Activated CD4-positive, alpha-beta T cell treated with anti-CD3 and anti-CD28 coated beads, Interleukin-2, amount 10 ng/mL, durations not matched to agents 7 days and 5 days (primary cell): ENCODE measurements at places on chromosomes 11 and 22. TPM values are rescaled to one million over a fixed set of nuclear protein-coding genes. Genes with fewer than 3 reads are reported as not detected.

Gene ASCL2
- 0.40 TPM for total RNA-seq

Gene C11orf97
- total RNA-seq, result not detected

Gene CACNA1I
- total RNA-seq, result 8.4 TPM

Gene ANO3
- total RNA-seq, result not detected

Gene VSIG10L2
- total RNA-seq, result not detected

Gene OR8D1
- total RNA-seq, result not detected

Gene RIC3
- total RNA-seq, result 20.1 TPM

Gene RIMBP3C
- not detected for total RNA-seq

Gene PLXNB2
- total RNA-seq, result 11.1 TPM

Gene DTX4
- total RNA-seq, result 0.62 TPM

Gene SCGB2A2
- total RNA-seq, result not detected

DNA sequence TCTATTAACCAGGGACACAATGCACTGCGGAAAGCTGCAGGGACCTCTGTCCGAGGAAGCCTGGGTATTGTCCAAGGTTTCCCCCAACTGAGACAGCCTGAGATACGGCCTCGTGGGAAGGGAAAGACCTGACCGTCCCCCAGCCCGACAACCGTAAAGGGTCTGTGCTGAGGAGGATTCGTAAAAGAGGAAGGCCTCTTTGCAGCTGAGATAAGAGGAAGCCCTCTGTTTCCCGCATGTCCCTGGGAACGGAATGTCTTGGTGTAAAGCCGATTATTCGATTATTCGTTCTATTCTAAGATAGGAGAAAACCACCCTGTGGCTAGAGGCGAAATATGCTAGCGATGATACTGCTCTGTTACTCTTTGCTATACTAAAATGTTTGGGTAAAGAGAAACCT, 5.2 kb downstream of the BET1L start:
- DNase-seq, result no peak

- no peak for DNase-seq
These were observed 10.0 kb upstream of the PPM1F start for GRCh38 chr22:21962655-21962949.

- DNase-seq, result no peak
These were observed 31.4 kb downstream of the LIMK2 start for GRCh38 chr22:31243339-31244045.

DNA sequence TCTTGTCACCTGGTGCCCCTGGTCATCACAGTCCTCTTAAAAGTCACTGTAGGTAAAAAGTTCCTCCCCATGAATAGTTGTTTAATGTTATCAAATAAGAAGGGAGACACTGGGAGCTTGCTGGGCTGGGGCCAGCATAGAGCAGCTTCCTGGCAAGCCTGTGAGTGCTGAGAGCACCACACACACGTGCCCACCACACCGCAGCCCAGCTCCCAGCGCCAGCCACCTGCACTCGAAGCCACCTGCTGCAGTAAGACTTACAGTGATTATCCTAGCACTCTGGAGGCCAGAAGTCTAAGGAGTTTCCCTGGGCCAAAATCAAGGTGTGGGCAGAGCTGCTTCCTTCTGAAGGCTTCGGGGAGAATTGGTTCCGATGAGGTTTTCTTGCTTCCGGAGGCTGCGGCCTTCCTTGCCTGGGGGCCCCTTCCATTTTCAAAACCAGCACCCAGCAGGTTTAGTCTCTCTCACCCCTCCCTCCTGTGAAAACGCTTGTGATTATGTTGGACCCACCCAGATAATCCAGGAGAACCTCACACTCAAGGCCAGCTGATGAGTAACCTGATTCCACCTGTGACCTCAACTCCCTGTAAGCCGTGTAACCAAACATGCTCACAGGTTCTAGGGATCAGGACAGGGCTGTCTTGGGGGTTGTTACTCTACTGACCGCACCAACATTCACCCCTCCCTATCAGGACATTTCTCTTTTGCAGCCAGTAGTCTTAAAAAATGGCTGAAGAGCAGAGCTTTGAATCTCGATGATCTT, 687.2 kb downstream of the TBC1D22A start:
- no peak for DNase-seq

- DNase-seq, result no peak
These were observed 564.6 kb downstream of the BRD1 start for GRCh38 chr22:49263101-49263500.

GRCh38 chr22:27380855-27381254, 420.7 kb downstream of the MN1 start:
- DNase-seq, result no peak

DNA sequence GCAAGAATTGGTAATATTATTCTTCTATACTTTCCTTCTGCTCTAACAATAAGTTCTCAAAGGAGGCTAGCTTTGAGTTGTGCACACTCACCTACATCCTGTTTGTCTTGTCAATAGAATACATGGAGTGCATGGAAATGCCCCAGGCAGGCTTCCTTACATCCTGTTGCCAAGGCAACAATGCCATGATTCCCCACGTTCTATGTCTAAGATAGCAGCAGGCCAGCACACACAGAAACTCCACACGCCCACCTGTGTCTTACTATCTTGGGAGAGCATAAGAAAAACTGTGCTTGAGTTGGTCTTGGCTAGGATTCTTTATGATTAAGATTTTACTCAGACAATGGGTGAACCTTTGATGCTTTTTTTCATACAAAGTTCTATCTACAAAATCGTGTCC, 379.2 kb downstream of the AASDHPPT start:
- DNase-seq, result no peak

GRCh38 chr22:43399980-43400358, 11.8 kb upstream of the MPPED1 start:
- DNase-seq, result no peak

- DNase-seq, result peak; percentile 69
These were observed 20.9 kb downstream of the SERGEF start for GRCh38 chr11:17991783-17992433.

- DNase-seq, result no peak
These were observed 98.0 kb downstream of the SHANK2 start for GRCh38 chr11:71154261-71154805.

GRCh38 chr22:39600491-39601179, 30.1 kb downstream of the CACNA1I start:
- DNase-seq, result no peak

- peak; percentile 84 for DNase-seq
These were observed 17.0 kb upstream of the IL2RB start for GRCh38 chr22:37166675-37167066.

DNA sequence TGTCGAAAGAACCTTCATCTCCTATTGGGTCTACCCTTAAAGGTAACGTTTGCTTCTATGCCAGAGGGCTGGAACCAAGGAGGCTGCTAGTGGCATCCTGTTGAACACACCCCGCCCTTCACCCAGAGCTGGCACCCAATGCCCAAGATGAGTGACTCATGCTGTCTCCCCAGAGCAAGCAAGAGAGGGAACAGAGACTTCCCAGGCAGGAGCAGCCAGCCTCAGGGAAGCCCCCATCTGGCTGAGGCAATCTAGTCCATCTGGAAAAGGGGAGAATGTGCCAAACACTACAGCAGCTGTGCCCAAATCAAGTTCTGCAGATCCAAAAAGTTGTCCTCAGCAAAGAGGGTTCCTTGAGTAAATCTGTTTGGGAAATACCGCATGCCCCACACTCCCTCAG, 91.9 kb upstream of the TP53I11 start:
- DNase-seq, result no peak

DNA sequence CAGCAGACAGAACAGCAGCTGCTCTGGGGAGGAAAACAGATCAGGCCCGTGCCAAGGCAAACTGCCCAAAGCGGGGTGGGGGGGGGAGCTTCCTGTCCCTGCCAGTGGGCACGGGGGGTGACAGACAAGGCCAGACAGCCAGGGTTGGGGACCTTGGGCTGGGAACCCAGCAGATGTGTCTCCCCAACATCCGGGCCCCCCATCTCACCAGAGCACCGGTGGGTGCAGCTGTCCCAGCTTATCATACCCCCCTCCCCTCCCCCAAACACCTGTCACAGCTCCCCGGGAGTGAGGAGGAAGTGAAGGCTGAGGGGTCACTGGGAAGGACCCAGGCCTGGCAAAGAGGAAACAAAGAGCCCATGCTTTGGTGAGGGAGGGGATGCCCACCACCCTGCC, 1.3 kb downstream of the PPP1R14B start:
- DNase-seq, result peak; percentile 33

DNA sequence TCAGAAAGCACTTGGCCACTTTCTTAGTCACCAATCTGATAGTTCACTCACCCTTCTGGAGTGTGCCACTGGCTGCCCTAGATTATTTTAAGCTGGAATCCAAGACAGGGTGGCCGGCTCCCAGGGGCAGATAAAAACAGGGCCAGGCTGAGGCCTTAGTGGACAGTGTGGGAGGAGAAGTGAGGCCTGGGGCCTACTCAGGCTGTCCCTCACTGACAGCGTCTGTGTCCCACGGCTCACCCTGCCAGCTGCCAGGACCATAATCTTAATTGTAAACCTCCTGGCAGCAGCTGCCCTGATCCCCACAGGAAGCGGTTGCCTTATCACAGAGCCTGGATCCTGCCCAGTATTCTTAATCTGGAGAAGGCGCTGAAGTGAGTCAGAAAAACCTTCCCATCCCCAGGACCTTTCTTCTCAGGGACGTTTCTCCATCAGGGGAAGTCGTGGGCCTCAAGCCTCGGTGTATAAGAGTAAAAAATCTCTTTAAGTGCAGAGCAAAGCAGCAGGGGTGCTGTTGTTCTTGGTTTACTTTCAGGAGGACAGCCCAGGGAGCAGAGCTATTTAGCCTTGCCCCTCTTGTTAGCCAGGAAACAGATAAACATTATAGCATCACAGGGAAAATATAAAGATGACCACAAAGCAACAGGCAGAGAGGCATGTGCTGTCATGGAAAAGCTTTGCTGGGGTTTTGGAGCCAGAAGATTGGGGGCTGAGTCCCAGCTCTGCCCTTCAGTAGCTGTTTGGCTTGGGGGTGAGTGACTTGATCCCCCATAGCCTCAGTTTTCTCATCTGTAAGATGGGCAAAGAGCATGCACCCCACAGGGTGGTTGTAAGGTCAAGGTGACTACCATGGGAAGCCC, 39.6 kb downstream of the TSPAN18 start:
- no peak for DNase-seq

GRCh38 chr22:37259540-37260029, 15.5 kb upstream of the RAC2 start:
- DNase-seq, result no peak

DNA sequence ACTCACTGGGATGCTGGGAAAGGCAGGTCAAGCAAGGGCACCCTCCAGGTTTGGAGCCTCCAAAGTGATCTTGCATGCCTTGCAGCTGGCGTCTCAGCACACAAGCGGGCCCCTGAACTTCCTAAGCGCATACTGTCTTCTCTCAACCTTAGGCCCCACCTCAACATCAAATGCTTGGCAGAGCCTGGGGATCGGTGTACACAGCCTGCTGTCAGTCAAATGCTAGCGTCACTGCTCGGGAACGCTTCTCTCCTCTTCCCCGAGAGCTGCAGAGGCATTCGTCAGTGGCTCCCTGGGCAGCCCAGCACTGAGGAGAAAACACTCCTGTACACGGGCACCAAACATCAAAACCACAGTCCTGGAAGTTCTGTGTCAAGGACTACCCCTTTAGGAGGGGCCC, 124.9 kb downstream of the C11orf58 start:
- DNase-seq, result no peak

GRCh38 chr11:119750056-119750455, 21.1 kb upstream of the NECTIN1 start:
- DNase-seq, result no peak
